ENCODE measurements at places on chromosomes 13 and 19.

- peak; percentile 51 for DNase-seq
Measured at GRCh38 chr13:67238277-67238859, 8.2 kb upstream of the PCDH9 start.

GRCh38 chr13:50098693-50099092 lies 83.4 kb downstream of the KCNRG start:
- no peak for DNase-seq

DNA sequence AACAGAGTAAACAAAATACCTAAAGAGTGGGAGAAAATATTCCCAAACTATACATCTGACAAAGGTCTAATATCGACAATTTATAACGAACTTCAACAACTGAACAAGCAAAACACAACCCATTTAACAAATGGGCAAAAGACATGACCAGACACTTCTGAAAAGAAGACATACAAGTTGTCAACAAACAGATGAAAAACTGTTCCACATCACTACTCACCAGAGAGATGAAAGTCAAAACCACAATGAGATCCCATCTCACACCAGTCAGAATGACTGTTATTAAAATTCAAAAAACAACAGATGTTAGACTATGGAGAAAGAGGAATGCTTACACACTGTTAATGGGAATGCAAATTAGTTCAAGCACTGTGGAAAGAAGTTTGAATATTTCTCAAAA lies 233.8 kb upstream of the EDNRB start:
- DNase-seq, result no peak

- DNase-seq, result no peak
Measured at GRCh38 chr19:38700902-38701454, 43.3 kb downstream of the CAPN12 start.

GRCh38 chr19:16259385-16260159 lies 61.9 kb downstream of the AP1M1 start:
- DNase-seq, result no peak

DNA sequence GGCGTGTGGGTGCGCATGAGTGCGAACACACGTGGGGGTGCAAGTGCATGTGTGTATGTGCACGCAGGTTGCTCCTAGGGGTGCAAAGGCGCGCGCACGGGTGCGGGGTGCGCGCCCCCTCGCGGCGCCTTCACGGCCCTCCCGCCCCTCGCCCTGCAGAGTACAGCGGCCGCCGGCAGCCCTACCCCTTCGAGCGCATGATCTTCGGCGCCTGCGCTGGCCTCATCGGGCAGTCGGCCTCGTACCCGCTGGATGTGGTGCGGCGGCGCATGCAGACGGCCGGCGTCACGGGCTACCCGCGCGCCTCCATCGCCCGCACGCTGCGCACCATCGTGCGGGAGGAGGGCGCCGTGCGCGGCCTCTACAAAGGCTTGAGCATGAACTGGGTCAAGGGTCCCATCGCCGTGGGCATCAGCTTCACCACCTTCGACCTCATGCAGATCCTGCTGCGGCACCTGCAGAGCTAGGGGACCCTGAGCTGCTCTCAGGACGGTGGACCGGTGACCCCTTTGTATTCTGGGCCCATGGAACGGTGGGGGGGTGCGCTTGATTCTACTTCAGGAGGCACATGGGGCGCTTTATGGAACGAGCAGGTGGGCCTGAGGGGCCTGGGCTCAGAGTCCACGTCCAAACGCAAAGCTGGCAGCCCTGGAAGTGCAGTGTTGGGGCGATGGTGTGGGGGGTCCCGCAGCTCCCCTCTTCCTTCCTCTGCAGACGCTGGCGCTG lies 27.7 kb downstream of the TMEM161A start:
- no peak for DNase-seq

Data from fibroblast of upper back skin (primary cell).